ENCODE measurements at places on chromosomes 5 and 9. TPM values are rescaled to one million over a fixed set of nuclear protein-coding genes. Genes with fewer than 3 reads are reported as not detected.

DNA sequence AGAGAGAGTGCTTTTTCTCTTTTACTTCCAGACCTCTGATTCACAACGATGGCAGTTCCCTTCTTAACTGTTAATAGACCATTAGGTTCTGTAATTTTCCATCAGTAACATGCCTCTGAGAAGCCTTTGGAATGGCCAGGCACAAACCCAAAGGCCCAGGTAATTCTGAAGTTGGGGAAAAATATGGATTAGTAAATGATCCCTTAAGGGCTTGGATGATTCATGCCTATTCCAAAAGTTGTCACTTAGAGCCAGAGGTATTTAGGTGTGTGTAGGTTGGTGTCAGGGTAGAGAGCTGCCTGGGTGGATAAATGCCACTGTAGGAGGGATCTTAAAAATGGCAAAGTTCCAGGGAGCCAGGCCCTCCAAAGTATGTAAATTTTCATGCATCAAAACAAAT, 228.8 kb downstream of the PLK2 start:
- H3K4me1 ChIP-seq = no peaks in the 10 kb centered on the region
- H3K27ac ChIP-seq = no peak overlapping the region
- H3K27me3 ChIP-seq = no peaks in the 10 kb centered on the region
- no peaks in the 10 kb centered on the region for H3K36me3 ChIP-seq

- H3K4me3 ChIP-seq = no peak overlapping the region
- no peak for DNase-seq
- H3K27ac ChIP-seq = no peak overlapping the region
- no peaks in the 10 kb centered on the region for H3K36me3 ChIP-seq
Measured at GRCh38 chr9:31135567-31135966, 1248.9 kb upstream of the ACO1 start.

DNA sequence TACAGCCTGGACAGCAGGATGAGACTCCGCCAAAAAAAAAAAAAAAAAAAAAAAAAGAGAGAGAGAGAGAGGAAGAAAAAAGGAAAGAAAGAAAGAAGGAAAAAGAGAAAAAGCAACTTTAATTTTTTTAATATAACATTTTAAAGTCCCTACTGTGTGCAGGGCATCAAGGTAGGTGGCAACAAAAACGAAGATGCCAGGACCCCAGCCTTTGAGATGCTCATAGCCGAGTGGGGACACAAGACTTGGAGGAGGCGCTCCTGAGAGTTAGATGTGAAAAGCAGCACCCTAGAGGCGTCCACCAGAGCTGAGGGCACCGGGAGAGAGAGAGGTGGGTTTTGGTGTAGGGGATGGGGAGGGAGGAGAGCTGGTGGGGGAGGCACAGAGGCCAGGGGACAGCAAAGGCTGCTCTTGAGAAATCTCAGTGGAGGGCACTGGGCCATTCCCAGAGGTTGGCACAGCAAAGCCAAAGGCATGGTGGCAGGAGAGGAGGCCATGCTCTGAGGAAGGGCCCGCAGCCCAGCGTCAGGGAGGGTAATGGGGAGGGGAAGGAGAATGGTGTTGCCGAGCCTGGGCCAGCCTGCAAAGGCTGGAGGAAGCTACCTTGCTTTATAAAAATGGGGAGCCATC, 135.6 kb downstream of the C9orf50 start:
- no peaks in the 10 kb centered on the region for H3K27me3 ChIP-seq
- peak overlapping the region; percentile 100 for H3K27ac ChIP-seq
- H3K4me3 ChIP-seq = no peak overlapping the region
- no peak for DNase-seq

DNA sequence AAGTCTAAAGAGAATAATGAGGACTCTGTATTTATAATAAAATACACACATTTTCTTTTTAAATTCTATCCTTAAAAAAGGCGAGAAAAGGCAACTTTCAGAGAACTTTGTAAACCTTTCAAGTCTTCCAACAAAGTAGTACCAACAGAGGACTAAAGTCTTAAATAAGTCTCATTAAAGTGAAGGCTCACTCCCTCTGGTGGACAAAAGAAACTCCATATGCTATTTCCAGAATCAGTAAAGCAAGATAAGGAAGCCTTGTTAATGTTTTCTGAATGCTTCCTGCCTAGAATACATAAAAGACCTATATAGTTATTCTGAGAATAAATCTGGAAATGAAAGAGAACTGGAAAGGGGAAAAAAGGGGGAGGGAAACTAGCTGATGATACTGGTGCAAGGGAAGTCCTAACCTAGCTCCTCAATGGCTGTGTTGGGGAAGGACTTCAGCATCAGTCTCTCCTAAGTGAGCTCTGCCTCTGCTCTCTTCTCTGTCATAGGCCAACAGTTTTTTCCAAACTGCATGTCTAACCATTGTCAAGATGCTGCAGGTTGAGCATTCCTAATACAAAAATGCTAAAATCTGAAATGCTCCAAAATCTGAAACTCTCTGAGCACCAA, 7.2 kb downstream of the HMGCS1 start:
- H3K27me3 ChIP-seq = no peaks in the 10 kb centered on the region
- H3K4me3 ChIP-seq = no peak overlapping the region
- DNase-seq = no peak
- H3K36me3 ChIP-seq = no peaks in the 10 kb centered on the region
- no peak overlapping the region for H3K27ac ChIP-seq

DNA sequence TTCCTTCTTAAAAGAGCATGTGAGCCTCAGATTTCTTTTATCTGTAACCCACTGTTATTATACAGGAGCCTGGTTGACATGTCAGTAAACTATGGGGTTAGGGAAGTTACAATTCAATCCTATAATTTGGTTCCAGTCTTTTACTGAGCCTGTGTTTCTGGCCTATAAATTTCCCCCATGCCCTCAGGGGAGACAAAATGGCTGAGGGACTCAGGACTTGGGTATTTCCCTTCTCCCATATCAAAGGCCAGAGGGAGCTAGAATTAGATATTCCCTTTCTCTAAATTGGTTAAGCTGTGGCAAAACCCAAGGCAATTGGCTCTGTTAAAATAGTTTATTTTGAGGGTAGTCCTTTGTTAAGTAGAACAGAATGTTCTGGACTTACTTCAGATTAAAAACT, 823.2 kb downstream of the TLE1 start:
- H3K27ac ChIP-seq = no peak overlapping the region
- no peak for DNase-seq
- no peaks in the 10 kb centered on the region for H3K36me3 ChIP-seq
- no peak overlapping the region for H3K4me3 ChIP-seq

DNA sequence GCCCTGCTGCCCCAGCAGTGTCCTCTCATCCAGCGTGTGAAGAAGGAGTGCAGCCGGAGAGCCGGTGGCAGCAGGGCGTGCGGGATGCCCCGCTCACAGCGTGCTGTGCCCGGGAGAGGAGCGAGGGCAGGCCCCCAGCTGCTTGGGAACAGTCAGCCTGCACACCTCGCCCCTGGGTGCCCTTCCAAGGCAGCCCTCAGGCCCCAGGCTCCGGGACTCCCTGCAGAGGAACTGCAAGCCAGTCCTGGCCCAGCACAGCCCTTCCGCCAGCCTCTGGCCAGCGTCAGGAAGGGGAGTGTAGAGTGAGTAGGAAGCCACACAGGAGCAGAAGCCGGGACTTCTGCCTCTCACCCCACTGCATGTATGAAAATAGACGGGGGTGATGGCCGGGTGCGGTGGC, 43.5 kb downstream of the ADAMTS2 start:
- no peak overlapping the region for H3K4me3 ChIP-seq
- no peaks in the 10 kb centered on the region for H3K36me3 ChIP-seq
- H3K27ac ChIP-seq = no peak overlapping the region
- DNase-seq = peak; percentile 35
- peaks cover 11% of the 10 kb centered on the region for H3K4me1 ChIP-seq

GRCh38 chr5:115209279-115209678, 39.6 kb upstream of the TRIM36 start:
- H3K27me3 ChIP-seq = no peaks in the 10 kb centered on the region
- DNase-seq = no peak
- H3K4me3 ChIP-seq = no peak overlapping the region
- no peaks in the 10 kb centered on the region for H3K36me3 ChIP-seq

DNA sequence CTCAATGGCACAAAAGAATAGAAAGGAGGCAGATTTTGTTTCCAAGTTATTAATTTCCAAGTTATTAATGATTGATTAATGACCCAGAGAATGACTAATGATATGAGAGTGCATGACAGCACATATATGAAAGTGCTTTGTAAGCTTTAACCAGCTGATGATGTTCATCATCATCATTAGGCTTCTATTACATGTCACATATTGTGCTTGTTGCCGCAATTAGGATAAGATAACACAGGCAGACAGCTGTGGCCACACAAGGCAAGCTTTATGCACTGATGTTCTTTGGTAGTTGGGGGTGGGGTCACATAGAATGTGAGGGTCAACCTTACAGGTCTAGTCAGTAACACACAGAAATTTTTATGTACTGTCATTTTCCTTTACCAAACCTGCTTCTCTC, 219.7 kb downstream of the TRPM3 start:
- H3K27ac ChIP-seq = no peak overlapping the region
- no peak for DNase-seq
- H3K4me3 ChIP-seq = no peak overlapping the region
- H3K36me3 ChIP-seq = no peaks in the 10 kb centered on the region
- H3K27me3 ChIP-seq = no peaks in the 10 kb centered on the region
- no peaks in the 10 kb centered on the region for H3K4me1 ChIP-seq

- H3K27ac ChIP-seq = no peak overlapping the region
- no peak overlapping the region for H3K4me3 ChIP-seq
- H3K36me3 ChIP-seq = no peaks in the 10 kb centered on the region
- H3K4me1 ChIP-seq = no peaks in the 10 kb centered on the region
- DNase-seq = no peak
- H3K27me3 ChIP-seq = no peaks in the 10 kb centered on the region
Measured at GRCh38 chr5:21823588-21823987, 1029.6 kb downstream of the CDH12 start.

DNA sequence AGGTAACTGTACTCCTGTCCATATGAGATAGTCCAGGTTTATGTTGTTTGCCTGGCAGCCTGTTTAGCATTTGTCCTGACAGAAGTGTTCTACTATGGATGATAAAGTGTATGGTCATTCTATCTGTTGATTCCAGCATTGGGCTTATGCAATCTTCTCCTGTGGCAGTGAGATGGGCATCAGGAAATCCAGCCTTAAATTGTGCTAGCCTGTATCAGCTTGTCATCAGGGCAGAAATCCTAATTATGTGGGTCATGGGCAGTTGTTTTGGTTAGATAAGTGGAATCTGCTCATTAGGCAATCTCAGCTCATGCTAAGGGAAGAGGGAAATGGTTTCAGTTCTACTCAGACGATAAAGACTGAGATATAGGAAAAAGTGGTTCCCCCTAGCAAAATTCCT, 247.4 kb upstream of the CHD1 start:
- no peak for DNase-seq
- H3K4me3 ChIP-seq = no peak overlapping the region
- H3K27ac ChIP-seq = no peak overlapping the region
- no peaks in the 10 kb centered on the region for H3K27me3 ChIP-seq
- no peaks in the 10 kb centered on the region for H3K4me1 ChIP-seq
- no peaks in the 10 kb centered on the region for H3K36me3 ChIP-seq

DNA sequence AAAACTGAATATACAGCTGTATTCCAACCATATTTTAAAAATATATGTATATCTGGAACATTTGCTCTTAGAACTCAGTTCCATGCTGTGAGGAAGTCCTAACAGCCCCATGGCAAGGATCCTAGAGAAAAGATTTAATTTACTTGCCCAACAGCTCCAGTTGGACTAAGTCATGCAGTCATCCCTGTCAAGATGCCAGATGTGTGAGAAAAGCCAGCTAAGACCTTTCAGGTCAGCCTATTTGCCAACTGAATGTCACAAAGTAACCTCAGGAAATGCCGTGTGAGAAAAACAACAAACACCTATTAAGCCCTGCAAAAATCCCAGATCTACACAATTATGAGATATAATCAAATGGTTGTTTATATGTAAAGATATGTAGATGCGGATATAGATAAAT, 416.3 kb downstream of the NR2F1-AS1 start:
- no peaks in the 10 kb centered on the region for H3K27me3 ChIP-seq
- H3K36me3 ChIP-seq = no peaks in the 10 kb centered on the region
- H3K27ac ChIP-seq = no peak overlapping the region
- H3K4me1 ChIP-seq = peaks cover 3% of the 10 kb centered on the region
- DNase-seq = no peak

- no peaks in the 10 kb centered on the region for H3K36me3 ChIP-seq
- peaks cover 7% of the 10 kb centered on the region for H3K4me1 ChIP-seq
- H3K27ac ChIP-seq = peak overlapping the region; percentile 60
- no peaks in the 10 kb centered on the region for H3K27me3 ChIP-seq
Measured at GRCh38 chr9:92426501-92427145, 2.4 kb upstream of the OMD start.

GRCh38 chr5:176538989-176539384, 1.8 kb upstream of the RNF44 start:
- no peak overlapping the region for H3K27ac ChIP-seq
- no peak overlapping the region for H3K4me3 ChIP-seq
- H3K36me3 ChIP-seq = no peaks in the 10 kb centered on the region
- DNase-seq = no peak
- H3K27me3 ChIP-seq = no peaks in the 10 kb centered on the region

GRCh38 chr5:1366514-1366913, 21.6 kb upstream of the CLPTM1L start:
- H3K4me3 ChIP-seq = no peak overlapping the region
- no peaks in the 10 kb centered on the region for H3K27me3 ChIP-seq
- no peaks in the 10 kb centered on the region for H3K36me3 ChIP-seq
- no peak overlapping the region for H3K27ac ChIP-seq
- no peaks in the 10 kb centered on the region for H3K4me1 ChIP-seq
- no peak for DNase-seq

GRCh38 chr5:74626386-74627222, 13.9 kb downstream of the ENC1 start:
- H3K4me1 ChIP-seq = peaks cover 3% of the 10 kb centered on the region
- H3K27me3 ChIP-seq = no peaks in the 10 kb centered on the region
- H3K4me3 ChIP-seq = no peak overlapping the region
- H3K27ac ChIP-seq = no peak overlapping the region
- no peaks in the 10 kb centered on the region for H3K36me3 ChIP-seq
- DNase-seq = no peak

The PAPPA gene
- total RNA-seq = 5.5 TPM

The CER1 gene
- not detected for total RNA-seq

The ST6GALNAC4 gene
- 49.6 TPM for total RNA-seq

The TAF11L4 gene
- not detected for total RNA-seq

The COL23A1 gene
- total RNA-seq = 0.72 TPM
